ENCODE measurements at places on chromosomes 6 and 20.

GRCh38 chr6:137756788-137757187 lies 110.3 kb upstream of the TNFAIP3 start:
- no peak for DNase-seq

DNA sequence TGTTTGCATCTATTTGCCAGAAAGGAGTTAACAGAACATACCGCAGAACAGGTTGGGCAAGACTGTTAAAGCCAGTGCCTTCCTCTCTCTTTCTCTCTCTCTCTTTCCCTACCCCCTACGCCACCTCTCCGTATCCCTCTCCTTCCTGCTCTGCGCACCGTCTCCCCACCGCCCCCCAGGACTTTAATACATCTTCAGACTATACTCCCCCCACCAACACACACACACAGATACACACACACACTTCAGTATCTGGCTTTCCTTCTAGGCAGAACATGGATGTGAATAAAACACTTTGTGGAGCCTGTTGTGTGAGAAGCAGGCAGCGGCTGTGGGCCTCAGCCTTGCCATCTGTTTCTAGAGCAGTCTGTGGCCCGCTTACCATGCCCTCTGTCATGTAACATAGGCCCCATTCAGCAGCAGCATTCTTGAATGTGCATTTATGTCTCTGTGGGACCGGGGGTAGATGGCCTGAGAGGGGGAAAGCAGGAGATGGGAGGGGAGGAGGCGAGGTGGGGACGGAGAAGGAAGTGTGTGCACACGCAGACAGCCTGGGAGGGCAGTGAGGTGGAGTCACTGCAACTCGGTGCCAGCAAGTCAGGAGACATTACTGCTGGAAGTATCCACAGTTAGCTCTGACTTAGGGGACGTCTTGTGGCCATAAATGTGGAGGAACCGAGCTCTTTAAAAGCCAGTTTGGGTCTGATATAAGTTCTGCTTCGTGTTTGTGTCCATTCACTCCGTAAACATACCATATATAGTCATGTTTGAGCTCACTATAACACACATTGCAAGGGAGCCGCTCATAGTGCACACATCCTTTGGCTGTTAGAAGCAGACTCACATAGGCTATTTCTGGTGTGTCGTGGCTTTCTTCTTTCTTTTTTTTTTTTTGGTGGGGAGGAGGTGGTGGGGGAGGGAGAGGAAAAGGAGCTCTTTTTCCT lies 38.4 kb downstream of the RREB1 start:
- DNase-seq, result no peak

- no peak for DNase-seq
These were observed 734 bp downstream of the FAM110A start for GRCh38 chr20:834151-834746.

DNA sequence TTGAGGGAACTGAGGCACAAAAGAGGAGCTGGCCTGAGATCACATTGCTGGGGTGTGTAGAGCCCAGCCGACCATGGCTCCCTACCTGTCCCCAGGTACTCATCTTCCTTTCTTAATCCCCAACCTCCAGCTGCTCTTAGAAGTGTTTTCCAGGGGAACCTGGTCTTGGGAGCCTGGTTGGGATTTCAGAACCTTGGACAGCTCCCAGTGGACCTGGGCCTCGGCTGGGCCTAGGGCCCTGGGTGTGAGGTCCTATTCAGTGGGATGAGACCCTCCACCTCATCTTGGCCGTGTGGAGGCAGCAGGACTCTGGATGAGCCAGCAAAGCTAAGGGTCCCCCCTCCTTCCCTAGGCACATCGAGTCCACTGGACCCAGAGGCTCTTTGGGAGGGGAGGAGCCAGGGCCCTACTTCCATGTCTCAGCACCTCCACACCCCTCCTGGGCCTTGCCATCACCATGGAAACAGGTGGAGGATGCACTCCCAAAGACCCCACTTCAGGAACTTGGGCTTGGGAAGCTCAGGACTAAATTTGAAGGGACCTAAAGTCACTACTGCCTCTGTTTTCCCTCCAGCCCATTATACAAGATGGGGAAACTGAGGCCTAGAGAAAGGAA lies 38.5 kb downstream of the DLGAP4 start:
- peak; percentile 29 for DNase-seq

All from GM19239 (cell line).